Lung (tissue), 17 donors: ENCODE measurements at places on chromosomes 6 and 20. TPM values are rescaled to one million over a fixed set of nuclear protein-coding genes. Genes with fewer than 3 reads are reported as not detected.
A peak's percentile ranks its signal among the peaks of the same experiment; 100 is the strongest.

Gene ADGRB3
- total RNA-seq, result 3.3 TPM

DNA sequence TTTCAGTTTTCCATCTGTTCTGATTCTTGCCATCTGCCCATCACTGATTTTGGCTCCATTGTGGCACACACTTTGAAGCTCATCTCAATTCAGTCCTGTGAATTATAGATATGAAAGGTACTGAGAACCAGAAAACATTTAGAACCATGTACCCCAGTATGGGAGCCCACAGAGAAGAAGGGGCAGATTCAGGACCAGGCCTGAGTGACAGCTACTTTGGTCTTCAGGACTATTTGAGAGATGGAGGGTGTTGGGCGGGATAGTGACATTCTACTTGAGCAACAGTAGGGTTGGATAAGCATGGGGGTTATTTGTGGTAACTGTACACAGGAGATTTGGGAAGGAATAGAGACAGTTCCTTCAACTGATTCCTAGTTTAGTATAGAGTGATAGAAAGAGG lies 259.2 kb upstream of the MANEA start:
- no peak for DNase-seq

Gene PTPRT
- total RNA-seq, result 10.6 TPM

DNA sequence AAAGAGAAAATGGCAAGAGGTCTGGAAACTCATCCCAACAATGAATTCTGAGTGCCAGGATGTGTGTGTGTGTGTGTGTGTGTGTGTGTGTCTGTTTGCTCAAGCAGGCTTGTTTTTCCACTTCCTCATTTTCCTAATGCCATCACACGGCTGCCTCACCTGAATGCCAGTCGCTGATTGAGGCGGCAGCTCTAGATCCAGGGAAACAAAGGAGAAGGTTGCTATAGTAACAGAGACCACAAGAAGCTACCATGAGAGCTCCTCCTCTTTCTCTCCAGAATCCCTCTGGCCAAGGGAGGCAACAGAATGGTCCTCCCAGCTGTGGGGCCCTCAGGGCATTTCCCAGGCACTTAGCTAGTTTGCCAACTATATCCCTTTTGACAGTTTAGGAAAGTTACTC lies 241.1 kb upstream of the TSHZ2 start:
- peak; percentile 49 for DNase-seq

- no peak for DNase-seq
Observed at GRCh38 chr20:63690003-63690897, 6.2 kb upstream of the TNFRSF6B start.

Gene FOXF2
- 22.9 TPM for total RNA-seq

- peak; percentile 11 for DNase-seq
Observed at GRCh38 chr20:24723186-24723585, 225.9 kb upstream of the CST7 start.

DNA sequence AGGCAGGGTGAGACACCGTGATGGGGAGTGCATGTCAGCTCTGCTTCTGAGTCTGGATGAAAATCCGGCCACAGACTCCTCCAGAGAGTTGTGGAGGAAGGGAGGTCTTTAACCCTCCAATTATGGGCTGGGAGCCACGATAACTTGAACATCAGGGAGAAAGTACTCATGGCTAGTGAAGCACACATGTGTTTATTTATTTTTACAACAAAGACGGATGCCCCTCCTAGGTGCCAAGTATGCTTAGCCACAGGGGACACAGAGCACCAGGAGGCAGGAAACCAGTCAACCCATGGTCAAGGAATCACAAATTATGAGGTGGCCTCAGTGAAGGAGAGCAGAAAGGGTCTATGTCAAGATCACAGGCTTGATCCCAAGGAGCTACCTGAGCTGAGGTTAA lies 54.1 kb downstream of the ZNF217 start:
- DNase-seq, result no peak

Gene CRISP3
- 1.1 TPM for total RNA-seq

Gene BMP5
- total RNA-seq, result 88.7 TPM

DNA sequence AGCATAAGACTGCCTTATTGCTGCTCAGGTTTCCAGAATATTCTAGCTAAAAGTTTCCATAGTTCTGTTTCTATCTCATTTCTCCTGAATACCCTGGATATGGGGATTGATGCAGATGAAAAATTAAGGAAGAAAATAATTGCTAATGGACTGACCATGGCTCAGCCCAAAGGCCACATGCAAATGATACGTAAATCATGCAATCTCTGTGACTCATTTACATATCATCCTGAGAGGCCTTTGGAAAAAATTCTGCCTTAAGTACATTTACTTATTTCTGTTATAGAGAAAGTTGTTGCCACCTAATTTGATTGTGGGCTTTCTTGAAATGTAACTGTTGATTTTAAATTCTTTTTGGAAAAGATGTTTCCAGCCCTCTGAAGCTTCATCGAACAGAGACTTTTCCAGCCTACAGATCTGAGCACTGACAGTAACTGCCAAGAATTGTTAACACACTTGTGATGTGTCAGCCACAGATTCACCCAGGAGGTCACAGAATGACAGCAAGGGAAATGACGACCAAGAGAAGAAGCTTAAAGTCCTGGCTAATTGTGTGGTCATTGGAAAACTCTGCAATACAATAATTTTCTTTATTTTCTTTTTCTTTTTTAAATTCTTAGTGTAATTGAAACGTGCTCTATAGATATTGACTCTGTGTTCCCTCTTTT lies 174.8 kb downstream of the DOK5 start:
- DNase-seq, result peak; percentile 61

Gene BTNL2
- not detected for total RNA-seq

GRCh38 chr20:24364482-24364881 lies 104.9 kb upstream of the SYNDIG1 start:
- no peak for DNase-seq

- no peak for DNase-seq
Observed at GRCh38 chr6:23272536-23272935, 703.2 kb downstream of the HDGFL1 start.

GRCh38 chr6:163113358-163113962 lies 301.1 kb upstream of the QKI start:
- no peak for DNase-seq

- DNase-seq, result no peak
Observed at GRCh38 chr20:18571009-18571408, 3.8 kb downstream of the SMIM26 start.

Gene B3GAT2
- total RNA-seq, result 0.65 TPM

Gene CCM2L
- 12.5 TPM for total RNA-seq

DNA sequence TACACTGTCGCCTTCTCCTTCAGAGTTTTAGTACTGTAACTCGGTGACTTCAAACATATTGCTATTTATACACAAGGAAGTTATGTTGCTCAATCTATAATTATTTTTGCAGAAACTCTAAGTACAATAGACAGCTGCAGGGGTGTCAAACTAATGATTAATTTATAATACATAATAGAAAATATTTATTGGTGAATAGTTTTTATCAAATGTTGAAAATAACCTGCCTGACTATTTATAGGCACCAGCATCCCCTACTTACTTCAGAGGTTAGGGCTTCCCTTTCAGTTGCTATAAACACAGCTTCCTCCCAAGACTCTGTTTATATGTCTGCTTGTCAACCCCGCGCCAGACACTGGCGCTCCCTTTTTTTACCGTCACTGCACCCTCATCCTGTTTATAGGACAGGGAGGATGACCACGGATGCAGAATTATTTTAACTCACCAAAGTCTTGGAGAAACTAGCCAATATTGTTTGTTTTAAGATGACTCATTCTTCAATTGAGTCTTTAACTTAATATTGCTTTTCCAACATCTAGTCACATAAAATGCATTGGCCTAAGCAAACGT lies 225.0 kb downstream of the ALDH8A1 start:
- DNase-seq, result peak; percentile 61

DNA sequence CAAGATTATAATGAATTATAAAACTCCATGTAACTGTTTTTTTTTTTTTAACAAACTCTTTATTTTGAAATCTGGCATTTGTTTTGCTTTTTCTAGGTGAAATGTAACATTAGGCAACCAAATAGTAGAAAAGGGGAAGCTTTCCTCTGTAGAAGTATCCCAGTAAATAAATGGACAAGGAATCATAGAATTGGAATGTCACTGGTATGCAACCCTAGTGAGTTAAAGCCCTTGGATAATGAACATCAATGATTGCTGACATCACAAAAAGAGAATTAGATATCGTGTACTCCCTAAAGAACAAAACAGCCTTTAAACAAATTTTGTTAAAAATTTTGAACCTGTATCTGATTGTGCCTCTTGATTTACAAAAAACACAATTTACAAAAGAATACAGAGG lies 93.9 kb upstream of the OGFRL1 start:
- DNase-seq, result no peak

GRCh38 chr6:166361077-166361429 lies 18.7 kb upstream of the SFT2D1 start:
- no peak for DNase-seq

- DNase-seq, result no peak
Observed at GRCh38 chr6:163459007-163459406, 44.5 kb downstream of the QKI start.

- DNase-seq, result no peak
Observed at GRCh38 chr6:34225551-34225950, 11.1 kb upstream of the HMGA1 start.

Gene NFATC2
- 8.7 TPM for total RNA-seq

Gene SEL1L2
- not detected for total RNA-seq

Gene MUC21
- 8.6 TPM for total RNA-seq

DNA sequence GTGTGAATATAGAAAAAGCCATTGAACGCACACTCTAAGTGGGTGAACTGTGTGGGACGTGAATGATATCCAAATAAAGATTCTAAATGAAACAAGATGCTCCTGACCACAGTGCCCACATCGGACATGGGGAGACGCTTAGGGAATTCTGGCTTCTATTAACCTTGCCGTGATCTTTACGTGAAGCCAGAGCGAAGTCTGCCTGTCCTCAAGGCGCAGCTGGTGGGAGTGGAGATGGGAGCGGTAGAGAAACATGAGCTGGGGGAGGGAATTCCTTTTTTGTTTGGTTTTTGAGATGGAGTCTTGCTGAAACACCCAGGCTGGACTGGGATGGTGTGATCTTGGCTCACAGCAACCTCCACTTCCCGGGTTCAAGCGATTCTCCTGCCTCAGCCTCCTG lies 46.0 kb downstream of the VSTM2L start:
- no peak for DNase-seq

Gene SCGN
- 0.15 TPM for total RNA-seq

GRCh38 chr20:48747840-48748414 lies 79.9 kb downstream of the PREX1 start:
- no peak for DNase-seq

- no peak for DNase-seq
Observed at GRCh38 chr20:17602493-17602892, 32.6 kb downstream of the DSTN start.

- DNase-seq, result no peak
Observed at GRCh38 chr20:43287637-43288036, 97.9 kb upstream of the PTPRT start.

DNA sequence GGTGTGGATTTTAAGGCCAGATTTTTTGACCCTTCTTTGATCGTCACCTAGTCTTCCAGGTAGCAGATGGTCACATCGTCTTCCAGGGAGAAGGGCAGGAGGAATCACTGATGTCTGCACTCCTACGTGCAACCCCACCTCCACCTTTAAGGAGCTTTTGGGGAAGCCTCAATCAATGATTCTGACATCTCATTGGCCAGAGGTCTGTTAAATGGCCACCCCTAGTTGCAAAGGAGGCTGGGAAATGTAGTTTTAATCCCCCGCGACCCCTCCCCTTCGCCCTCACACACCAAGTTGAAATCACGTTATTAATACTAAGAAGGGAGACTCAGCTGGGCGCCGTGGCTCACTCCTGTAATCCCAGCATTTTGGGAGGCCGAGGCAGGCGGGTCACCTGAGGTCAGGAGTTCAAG lies 151.4 kb downstream of the BCAS1 start:
- peak; percentile 37 for DNase-seq

DNA sequence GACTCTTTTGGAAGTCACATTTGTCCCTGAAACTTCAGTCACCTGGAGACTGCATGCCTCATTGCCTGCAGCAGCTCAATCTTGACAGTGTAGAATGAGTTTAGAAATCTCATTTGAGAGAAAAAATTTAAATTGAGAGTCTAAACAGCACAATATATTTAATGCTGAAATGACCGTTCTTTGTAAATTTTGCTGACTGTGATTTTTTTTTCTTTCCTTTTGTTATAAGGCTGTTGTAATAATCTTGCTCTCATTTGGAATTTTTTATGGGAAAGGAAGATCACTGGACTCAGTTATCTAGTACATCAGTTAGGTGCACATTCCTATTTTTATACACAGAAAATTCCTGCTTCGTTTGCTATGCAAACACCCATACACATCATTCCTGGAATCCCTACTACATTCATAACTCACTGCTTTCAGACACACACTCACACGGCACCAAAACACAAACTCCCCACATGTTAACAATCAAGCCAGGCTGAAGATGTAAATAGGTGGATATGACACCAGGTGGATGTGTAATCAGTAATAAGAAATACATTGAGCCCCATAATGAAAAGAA lies 43.8 kb downstream of the PTCHD4 start:
- no peak for DNase-seq

DNA sequence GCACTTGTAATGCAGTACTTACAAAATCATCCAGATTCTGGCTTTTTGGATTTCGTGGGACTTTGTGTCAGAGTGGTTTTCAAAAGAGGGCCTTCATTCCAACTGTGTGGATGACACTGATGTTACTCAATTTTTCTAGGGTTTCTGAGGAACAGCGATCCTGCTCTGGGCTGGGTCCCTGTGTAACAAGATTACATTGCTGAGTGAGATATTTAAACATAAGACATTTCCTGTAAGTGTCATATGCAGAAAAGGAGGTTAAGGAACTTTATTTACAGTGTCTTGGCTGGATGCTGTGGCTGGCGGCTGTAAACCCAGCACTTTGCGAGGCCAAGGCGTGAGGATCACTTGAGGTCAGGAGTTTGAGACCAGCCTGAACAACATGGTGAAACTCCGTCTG lies 6.7 kb downstream of the ZFAND3 start:
- no peak for DNase-seq

Gene PKHD1
- total RNA-seq, result 6.1 TPM

GRCh38 chr6:129705212-129705611 lies 4.8 kb downstream of the ARHGAP18 start:
- DNase-seq, result no peak

DNA sequence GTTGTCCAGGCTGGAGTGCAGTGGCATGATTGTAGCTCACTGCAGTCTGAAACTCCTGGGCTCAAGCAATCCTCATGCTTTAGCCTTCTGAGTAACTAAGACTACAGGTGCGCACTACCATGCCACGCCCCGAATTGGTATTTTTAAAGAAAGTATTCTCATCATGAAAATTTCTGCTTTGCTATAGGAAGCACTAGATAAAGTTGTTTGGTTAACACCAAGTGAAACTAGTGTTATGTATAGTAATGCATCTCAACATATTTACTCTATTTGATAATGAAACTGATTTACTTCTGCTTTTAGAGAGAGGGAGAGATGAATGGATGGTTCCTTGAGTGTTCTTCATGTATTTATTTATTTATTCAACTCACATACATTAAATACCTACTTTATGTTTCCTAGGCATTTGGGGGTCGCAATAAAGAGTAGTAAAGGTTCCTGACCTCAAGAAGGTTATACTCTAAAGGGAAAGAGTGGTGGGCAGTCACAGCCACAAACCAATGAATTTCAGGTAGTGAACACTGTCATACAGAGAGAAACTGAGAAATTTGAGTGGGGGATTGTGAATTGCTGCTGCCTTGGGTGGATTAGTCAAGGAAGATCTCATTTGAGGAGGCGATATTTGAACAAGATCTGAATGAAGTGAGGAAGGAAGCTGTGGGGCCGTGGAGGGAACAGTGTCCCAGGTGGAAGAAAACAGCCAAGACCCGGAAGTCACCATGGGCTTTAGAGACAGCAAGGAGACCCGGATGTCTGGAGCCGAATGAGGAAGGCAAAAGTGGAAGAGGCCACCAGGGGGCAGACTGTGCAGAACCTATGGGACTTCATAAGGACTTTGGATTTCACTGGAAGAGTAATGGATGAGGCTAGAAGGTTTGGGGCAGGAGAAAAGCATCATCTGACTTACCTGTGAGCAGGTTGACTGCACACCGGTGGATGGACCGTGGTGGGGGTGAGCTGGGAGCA lies 185.6 kb downstream of the TSHZ2 start:
- DNase-seq, result peak; percentile 19
